CD4-positive, alpha-beta T cell treated with Interleukin-21 for 1 hour (primary cell): ENCODE measurements at places on chromosomes 5 and 9.

GRCh38 chr5:143605403-143606005 lies 202.0 kb upstream of the NR3C1 start:
- peak; percentile 46 for DNase-seq

GRCh38 chr5:178469011-178469974 lies 120.9 kb downstream of the COL23A1 start:
- no peak for DNase-seq

- DNase-seq: no peak
Observed at GRCh38 chr9:77546376-77546950, 101.7 kb downstream of the GNA14 start.

DNA sequence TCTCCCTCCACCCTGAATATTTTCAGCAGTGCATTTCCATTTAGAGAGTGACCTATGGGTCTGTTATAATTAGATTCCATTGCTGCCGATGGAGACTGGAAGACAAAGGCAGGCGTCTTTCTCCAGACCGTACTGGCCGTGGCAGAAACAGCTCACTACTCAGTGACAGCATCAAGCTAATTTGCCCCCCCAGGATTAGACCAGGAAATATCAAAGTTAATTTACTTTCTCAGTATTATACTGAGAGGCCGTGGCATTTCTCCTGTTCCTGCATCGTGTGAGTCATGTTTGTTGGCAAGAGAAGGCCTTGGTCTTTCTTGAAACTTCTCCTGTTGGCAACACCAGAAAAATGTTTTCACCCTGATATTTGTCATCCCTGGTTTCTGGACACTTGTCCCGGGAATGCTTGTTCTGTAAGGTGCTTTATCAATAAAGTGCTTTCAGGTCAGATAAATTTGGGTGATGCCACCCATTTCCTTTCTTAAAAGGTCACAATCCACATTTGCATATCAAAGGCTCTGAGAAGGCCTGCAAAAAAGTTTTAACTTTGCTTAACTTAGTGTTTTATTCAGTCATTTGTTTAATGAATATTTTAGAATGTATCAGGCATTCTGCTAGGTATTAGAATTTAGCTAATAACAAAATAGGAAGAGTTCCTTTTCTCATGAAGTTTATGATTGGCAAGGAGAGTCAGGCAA lies 28.4 kb downstream of the SV2C start:
- no peak for DNase-seq

- DNase-seq: no peak
Observed at GRCh38 chr5:140213370-140213983, 38.5 kb downstream of the CYSTM1 start.

DNA sequence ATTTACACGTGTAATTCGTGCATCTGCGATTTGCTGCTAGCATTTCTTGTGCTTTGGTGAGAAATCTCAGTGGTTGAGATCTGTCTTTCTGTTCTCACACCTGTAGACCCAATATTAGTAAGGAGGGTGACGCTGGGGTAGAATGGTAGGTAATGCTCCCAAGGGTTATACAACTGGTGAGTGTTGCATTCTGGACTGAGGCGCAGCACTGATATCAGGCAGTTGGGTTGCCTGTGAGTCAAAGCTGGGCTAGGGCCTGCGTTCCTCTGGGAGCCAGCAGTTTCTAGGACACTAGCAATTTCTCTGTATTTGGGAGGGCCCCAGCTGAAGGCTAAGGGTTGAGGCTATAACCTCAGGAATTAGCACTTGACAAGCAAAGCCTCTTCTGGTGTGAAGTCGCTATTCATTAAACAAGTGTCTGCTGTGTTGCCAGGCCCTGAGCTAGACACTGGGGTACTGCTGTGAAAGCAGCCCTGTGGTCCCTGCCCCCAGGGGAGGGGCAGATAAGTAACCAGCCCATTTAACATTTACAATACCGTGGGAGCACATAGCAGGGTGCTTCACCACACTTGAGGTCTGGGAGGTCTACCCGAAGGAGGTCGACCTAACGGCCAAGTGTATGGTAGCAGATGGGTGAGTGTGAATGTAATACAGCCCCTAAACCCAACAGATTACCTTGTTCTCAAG lies 28.7 kb downstream of the LARP1 start:
- DNase-seq: no peak

GRCh38 chr9:219670-220365 lies 5.2 kb downstream of the DOCK8 start:
- no peak for DNase-seq

- DNase-seq: no peak
Observed at GRCh38 chr5:134902071-134902801, 2.7 kb upstream of the PCBD2 start.

GRCh38 chr9:14119694-14120514 lies 194.0 kb downstream of the NFIB start:
- DNase-seq: no peak

DNA sequence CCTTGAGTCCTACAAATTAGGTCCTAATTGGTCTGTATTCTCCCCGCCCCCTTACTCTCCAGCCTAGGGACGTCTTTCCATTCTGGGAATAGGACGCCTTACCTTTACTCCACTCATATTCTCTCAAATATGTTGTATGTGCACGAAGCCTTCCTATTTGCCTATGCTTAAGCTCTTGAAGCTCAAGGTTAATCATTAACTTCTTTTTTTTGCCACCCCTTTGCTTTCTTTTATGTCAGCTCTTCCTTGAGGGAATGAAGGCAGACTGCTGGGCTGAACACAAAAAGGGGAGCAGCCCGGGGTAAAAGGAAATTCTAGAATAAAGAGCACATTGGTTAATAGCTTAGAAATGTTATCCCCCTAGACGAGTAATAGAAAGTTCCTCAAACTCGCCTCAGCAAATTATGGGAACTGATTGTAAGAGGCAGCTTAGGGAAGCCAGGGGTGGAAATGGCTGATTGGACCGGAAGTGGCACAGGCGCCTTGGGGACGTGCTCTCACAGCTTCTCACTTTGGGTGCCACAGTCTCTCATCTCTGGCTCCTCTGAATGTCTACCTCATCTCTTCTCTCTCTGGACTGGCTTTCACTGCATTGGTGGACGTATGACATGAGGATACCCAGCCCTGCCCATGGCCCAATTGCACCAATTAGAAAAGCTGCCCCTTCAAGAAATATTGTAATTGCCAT lies 122.3 kb upstream of the IL12B start:
- no peak for DNase-seq

DNA sequence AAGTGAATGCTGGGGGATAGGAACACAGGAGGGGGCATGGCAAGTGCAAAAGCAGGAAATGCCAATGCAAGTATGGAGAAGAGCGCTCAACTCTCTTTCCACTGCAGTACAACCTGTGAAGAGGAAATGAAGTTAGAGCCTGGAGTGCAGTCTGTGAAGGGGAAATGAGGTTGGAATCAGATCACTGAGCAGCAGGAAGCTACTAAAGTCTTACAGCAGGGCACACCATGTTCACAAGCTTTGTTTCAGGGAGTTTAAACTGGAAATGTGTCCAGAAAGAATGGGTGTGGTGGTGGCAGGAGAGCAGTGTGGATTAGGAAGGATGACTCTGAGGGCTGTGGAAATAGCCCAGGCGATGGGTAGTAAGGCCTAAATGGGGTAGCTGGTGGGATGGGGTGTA lies 15.4 kb downstream of the ARHGEF37 start:
- no peak for DNase-seq

GRCh38 chr5:159337016-159337955 lies 7.0 kb upstream of the IL12B start:
- peak; percentile 65 for DNase-seq

DNA sequence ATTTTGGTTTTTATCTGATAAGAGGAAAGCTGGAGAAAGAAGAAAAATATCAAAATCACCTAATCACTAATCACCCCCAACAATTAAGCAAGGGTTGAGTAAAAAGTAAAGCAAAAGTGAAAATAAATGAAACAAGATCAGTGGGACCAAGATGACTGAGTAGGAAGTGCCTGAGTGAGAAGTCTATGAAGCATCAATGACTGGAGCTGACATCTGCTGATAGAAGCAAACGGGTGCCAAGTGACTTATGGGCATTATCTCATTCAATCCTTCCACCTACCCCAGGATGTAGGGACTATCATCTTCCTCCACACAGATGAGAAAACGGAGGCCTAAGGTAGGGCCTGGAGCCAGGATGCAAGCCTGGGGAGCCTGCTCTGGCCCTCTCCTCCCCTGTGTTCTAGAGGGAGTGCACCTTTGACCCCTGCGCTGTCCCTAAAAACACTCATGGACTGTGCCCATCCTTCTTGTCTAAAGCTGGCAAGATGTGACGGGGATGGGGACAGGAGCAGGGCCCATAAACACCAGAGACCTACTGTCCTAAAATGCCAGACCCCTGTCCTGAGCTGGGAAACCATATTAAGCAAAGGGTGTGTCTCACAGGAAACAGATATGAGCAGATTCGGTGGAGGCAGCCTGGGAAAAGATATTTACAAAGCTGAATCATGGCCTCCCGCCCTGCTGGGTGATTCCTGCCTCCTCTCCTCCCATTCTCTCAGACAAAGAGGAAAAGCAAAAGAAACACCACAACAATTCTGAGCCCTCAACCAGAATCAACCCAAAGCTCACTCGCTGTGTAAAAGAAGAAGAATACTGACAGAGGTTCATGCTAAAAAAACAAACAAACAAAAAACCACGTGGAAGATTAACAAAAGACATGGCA lies 116.0 kb downstream of the AUH start:
- DNase-seq: peak; percentile 2

DNA sequence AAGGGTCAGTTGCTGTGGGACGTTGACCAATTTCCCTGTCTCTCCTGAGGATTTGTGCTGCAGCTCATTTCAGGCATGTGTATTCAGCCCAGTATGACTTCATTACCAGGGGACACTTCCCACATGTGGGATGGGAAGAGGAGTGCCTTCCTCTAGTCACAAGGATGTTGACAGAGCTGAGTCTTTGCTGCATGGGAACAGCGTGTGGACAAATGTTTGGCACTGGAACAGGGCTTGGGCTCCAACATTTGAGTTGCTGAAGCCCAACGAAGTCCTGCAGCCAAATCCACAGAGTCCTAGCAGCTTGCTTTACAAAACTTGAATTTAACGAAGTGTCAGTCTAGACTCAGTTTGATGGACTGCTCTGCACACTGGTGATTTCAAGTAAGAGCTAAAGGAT lies 283.2 kb downstream of the SH3GL2 start:
- DNase-seq: no peak

DNA sequence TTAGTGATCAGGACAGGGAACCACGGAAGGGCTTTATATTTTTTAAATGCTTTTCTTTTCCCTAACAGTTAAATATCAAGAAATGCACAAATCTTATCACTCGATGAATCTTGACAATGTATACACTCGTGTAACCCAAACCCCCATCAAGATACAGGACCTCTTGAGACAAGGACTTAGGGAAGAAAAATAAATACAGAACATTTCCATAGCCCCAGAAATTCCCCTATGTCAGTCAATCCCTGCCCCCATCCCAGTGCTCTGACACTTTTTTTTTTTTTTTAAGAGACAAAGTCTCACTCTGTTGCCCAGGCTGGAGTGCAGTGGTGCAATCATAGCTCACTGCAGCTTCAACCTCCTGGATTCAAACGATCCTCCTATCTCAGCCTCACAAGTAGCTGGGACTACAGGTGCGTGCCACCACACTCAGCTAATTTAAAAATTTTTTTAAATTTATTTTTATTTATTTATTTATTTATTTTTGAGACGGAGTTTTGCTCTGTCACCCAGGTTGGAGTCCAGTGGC lies 2.7 kb downstream of the SPINK4 start:
- no peak for DNase-seq

DNA sequence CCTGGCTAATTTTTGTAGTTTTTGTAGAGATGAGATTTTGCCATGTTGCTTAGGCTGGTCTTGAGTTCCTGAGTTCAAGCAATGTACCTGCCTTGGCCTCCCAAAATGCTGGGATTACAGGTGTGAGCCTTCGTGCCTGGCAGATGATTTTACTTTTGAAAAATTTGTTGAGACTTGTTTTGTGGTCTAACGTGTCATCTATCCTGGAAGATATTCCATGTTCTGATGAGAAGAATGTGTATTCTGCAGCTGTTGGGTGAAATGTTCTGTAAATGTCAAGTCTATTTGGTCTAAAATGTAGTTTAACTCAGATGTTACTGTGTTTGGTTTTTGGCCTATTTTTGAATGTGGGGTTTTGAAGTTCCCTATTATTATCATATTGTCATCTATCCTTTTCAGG lies 145.6 kb downstream of the XRCC4 start:
- DNase-seq: no peak

GRCh38 chr5:10536511-10536910 lies 27.4 kb upstream of the ANKRD33B start:
- no peak for DNase-seq

- DNase-seq: no peak
Observed at GRCh38 chr9:20353931-20354652, 268.2 kb downstream of the MLLT3 start.

- DNase-seq: no peak
Observed at GRCh38 chr9:128735373-128735772, 11.4 kb upstream of the ZDHHC12 start.

DNA sequence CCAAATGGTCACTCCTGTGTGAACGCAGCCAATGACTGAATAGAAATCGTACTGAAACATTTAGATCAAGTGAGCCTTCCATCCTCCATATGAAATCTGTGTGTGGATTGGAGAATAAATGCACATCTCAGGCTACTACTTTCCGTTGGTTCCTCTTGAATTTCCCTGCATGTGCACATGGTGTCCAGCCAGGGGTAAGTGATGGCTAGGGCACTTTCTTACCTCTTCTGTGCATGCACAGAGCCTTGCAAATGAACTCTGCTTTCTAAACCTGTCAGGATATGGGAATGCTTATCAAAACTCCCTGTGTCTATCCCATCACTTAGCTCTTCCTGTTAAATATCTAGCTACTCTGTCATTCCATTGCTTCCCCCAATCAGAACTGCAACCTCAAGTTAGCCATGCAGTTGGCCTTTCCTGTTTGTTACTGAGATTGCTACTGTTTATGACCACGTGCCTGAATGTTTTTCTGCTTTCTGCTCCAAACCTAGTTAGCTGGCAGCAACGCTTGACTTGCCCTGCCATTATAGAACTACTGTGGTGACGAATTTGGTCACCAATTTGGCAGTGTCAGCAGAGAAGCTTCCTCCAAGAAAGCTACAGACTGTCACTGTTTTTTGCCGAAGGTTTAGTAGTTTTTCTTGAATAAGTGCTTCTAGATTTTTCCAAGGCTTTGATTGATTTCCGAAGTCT lies 661.6 kb downstream of the LRRC70 start:
- DNase-seq: no peak

- no peak for DNase-seq
Observed at GRCh38 chr5:89377767-89378455, 494.9 kb upstream of the MEF2C start.
